SHP77 (cell line): ENCODE measurements at places on chromosomes 7 and 10.

DNA sequence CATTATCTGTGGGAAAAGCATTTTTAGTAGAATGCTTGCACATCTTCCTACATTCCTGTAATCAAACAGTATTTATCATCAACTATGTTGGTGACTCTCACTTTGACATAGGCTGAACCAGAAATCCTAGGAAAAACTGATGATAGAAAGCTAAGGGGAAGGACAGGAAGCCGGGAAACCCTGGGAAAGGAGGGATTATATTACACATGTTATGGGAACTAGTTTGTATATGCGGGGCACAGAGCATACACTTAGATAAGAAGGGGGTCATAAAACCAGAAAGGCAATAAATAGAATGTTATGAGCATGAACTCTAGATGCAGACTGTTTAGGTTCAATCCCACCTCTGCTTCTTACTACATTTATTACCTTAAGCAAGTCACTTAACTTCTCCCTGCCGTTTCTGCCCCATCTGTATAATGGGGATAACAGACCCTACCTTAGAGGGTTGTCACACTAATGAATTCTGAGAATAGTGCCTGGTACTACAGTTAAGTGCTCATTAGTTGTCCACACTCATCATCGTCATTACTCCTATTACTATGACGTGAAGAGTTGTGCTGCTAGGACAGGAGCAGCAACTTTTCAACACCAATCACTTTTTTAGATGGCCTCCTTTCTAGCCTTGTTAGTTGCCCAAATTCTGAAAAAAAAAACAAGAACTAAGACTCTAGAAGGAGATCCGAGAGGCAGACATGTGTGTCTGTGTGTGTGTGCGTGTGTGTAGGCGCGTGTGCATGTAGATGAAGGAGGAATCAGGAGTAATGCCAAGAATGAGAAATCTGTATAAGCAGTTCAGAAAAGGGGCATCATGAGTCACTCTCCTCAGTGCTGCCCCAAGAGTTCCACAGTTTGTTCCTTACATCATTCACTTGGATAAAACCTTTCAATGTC, 52.2 kb downstream of the KMT2C start:
- DNase-seq, result no peak

DNA sequence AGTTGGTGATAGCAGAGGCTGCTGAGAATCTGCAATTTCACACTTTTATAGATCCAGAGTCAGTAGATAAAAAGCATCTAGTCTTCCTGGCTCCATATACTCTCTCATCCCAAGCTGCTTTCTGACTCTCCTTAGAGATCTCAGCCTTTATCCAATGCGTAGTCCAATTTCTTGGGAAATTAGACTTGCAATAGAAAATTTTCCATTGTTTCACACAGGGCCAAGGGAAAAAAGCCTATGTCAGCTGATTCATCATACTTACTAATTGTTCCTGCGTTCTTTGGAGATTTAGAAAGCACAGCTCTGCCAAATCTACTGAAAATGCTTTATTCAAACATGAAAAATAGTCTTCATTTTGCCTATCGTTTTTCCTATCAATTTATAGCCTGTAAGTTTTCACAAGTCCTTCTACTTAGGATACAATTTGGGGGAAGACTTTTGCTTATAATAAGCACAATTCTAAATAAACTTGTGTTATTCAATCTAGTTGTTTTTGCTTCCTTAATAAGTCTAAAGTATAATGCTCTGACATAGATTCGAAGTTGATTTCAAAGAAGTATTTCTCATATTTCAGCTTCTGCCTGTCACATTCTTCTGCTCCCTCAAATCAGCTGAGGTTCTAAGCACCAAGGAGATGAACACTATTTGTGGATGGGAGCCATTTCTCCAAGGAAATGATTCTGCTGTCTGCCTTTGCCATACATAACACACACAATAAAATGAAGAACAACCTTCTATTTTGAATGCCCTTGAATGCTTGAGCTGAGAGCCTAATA, 165.4 kb downstream of the ADAM12 start:
- DNase-seq, result no peak

DNA sequence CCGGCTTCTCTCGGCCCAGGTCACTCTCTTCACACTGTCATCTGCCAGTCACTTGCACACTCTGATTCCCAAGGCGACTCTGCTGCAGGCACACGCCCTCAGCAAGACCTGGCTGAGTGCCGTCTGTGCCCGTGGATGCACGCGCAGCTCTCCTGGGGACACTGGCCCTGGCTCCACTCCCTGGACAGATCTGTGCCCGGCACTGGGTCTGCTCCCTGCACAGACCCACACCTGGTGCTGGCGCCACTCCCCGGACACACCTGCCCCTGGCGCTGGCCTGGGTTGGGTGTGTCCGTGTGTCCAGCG, 133.2 kb downstream of the DNAJB6 start:
- no peak for DNase-seq

DNA sequence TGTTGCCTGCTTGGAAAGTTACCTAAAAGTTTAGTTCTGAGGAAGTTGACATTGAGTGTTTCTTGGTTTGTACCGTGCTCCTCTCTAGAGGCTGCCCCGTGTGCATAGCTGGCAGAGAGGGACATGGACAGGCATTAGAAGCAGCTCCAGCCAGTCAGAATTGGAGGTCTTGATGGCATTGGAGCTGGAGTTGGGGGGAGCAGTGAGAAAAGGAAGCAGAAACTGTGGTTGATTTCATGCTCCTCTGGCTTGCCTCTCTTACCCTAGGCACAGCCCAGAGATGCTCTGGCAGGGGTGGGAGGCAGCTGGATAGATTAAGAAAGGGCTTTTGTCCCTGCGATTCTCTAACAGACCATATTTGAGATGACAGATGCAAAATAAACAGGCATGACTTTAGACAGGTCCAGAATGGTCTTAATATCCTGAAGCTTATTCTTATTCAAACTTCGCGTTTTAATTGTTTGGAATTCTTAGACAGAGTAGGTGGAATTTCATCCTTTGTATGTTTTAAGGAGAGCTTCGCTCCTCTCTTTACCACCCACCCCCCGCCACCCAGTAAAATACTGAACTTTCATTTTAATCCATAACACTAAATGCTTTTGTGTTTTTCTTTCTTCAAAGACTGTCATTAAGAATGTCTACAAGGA, 73.5 kb upstream of the GLCCI1 start:
- DNase-seq, result no peak

DNA sequence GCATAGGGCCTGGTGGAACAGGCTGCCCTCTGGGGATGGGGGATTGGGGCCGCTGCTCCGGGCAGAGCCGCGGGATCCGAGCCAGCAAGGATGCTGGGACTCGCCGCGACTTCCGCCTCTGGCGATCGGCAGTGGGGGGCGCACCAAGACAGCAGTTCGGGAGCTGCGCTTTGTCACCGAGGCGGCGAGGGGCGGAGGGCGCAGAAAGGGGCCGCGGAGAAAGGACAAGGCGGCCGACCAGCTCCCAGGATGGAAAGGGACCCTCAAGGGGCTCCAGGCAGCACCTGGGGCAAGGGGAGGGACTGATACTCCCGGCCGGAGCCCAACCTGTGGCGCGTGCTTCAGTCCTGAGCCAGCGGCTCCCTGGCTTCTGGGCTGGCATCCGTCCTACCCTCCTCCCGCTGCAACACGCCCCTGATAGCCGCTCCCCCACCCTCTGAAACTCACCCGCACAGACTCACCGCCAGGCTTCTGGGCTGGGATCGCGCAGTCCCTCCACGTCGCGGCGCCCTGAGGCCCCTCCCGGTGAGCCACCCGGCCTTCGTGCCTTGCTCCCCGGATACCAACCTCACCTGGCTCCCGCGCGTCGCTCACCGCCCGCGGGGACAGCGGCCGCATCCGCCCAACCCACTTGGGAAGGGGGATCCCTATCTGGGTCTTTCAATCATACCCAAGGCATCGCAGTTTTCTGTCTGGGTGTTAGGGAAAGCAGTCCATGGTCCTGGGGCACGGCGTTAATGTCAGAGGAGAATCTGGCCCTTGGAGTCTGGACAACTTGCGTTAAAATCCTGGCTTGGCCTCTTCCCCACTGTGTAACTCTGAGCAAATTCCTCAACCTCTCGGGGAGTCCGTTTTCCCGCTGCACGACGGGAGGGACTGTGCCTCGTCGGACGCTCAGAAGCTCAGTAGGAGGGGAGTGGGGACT, 7.0 kb upstream of the EVX1 start:
- DNase-seq, result no peak
